ENCODE measurements at places on chromosomes 13 and 19. TPM values are rescaled to one million over a fixed set of nuclear protein-coding genes. Genes with fewer than 3 reads are reported as not detected.

- DNase-seq, result no peak
These were observed 8.7 kb downstream of the FIZ1 start for GRCh38 chr19:55590617-55591016.

DNA sequence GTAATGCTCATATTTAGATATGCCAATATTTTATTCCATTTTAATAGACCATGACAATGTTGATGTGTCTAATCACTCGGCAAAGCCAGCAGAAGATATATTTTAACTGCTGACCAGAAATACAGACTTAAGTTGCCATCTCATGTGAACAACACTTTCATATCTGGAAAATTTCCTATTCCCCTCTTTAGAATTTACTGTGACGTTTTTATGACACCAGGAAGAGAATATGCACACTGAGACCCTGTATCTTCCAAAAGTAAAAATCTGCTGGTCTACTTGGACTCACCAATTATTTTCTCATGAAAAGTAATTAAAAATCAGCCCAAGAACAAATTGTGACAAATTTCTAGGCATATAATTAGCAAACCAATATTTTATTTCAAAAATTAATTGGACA, 2.1 kb downstream of the PROSER1 start:
- DNase-seq, result no peak

DNA sequence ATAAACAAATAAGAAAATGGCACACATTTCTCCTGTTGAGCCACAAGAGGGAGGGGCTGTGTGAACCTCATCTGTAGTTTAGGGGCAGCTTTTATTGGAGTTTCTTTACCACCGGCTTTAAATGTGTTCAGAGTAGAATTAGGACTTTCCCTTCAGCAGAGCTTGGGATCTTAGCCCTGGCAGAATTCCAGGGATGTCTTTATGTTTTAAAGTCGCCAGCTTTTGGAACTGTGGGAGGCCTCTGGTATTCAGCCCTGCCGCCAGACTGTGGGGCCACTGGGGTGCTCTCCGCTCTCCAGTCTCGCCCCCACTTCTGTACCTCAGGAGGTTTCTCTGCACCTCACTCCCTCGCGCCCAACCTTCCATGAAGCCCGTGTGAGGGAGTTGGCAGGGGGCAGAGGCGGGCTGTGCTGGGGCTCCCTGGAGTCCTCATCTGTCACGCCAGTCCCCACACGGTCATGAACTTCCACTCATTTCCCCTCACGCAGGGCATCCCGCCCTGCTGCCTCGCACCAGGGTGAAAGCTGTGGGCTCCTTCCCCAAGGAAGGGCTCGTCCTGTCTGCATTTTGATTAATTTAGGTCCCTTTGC, 31.5 kb downstream of the CCDC8 start:
- DNase-seq, result no peak

DNA sequence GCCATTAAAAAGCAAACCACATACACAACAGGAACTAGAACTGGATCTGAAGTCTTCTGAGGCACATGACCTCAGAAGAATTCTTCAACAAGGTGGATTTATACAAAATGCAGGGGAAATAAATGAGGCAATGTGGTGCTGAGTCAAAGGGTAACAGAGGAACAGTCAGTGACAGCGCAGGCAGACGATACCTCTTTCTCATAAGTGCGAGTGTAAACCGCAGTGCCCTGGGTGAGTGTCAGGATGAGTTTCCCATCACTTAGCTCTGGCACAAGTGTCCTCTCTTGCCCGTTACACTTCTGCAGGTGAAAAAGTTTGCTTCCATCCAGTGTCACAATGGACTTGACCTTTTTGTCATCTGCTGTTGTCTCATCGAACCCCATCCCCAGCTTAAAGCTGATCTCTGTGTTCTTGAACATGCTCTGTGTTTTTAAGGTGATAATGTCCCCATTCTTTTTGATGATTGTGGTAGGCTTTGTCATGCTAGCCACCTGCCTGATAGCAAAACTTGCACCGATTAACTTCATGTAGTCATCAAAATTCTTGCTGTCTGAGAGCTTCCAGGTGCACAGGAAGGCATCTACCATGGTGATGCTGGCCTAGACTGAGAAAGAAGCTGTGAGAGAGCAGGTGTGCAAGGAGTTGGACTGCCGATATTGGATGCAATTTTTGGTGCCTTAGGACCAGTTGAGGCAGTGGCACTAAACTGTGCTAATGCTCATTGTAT, 97.3 kb downstream of the AKAP11 start:
- DNase-seq, result no peak

DNA sequence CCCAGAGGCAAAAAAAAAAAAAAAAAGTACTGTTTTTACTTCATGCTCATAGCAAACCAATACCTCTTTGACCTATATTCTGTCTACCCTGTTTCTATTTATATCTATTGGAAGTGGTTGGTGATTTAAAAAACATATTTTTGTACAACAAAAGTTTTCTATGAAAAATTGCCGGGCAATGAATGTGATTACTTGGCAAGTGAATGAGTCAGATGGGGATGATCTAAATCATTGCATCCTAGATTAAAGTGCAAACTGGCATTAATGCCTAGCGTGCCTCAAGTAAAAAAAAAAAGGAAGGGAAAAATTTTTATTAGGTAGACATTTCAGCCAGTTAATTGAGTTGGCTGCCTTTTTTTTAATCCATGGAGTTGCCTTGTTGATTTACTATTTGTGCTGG, 500.6 kb downstream of the KCTD12 start:
- no peak for DNase-seq

GRCh38 chr13:111280226-111280625, 40.2 kb upstream of the TEX29 start:
- no peak for DNase-seq

DNA sequence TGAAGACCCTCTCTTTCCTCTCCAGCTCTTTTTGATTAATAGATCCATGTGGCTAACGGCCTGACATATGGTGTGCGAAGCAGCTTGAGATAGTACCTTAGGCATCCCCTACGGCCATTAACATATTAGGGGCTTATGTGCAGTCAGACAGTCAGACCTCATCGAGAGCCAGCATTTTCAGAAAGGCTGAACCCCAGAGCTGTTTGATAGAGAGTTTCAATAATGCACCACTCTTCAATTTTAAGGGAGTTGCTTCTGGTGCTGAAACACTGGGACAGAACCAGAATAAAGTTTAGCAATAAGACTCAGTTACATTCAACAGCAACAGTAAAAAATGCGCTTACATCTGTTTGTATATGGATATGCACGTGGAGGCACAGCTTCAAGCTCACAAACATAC, 10.8 kb downstream of the POU4F1 start:
- no peak for DNase-seq

DNA sequence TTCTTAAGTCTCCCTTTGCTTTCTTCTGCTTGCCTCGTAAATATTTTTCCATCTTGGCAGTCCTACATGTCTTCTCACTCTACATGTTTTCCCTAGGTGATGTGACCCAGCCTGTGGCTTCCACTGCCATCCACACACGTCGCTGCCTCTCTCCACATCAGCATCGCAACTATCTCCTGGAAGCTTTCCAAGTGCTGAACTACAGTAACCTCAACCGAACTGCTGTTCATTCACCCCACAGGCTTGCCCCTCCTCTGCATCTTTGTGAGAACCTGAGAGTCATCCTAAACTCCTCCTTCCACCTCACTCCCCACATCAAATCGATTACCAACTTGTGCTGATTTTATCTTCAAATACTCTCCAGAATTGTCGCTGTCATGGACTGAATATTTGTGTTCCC, 41.2 kb upstream of the USPL1 start:
- no peak for DNase-seq

- DNase-seq, result no peak
These were observed 1.1 kb upstream of the HMGB1 start for GRCh38 chr13:30466841-30467252.

FLT1 gene
- total RNA-seq, result 156 TPM

DNA sequence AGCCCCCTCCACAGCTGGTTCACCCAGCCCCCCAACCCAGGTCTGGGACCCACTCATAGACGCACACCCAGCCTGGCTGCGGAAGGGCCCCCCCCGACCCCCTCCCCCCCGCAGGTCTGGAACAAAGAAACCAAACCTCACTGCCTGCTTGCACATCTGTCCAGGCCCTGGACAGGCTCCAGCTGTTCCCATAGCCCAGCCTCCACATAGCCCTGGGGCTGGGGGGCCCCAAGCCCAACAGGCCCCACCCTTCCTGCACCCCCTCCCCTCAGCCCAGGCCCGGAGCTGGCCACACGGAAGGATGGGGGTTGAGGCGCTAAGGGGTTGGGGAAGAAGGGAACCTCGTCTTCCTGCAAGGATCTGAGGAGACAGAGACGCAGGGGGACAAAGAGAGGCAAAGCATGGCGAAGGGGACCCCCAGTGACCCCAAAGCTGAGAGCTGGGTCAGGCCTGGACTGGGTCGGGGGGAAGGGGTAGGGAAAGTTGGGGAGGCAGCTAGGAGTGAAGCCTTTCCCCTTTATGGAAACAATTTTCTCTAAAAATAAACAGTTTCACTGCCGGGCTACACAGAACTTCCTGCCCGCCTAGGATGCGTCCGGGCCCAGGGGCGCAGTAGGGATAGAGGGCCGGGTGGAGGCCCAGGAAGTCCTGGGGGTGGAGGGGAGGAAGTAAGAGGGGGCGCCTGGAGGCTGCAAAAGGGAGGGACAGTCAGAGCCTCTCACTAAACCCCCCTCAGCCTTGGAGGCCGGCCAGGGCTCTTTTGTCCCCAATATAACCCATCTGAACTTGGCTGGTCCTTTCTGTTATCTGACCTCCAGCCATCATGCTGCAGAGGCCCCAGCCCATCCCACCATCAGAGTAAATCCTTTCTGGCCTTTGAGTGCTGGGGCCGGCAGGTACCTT, 2.4 kb downstream of the KANK2 start:
- DNase-seq, result no peak

GRCh38 chr13:97276862-97277269, 54.7 kb downstream of the MBNL2 start:
- no peak for DNase-seq
